Effector memory CD4-positive, alpha-beta T cell (primary cell): ENCODE measurements at places on chromosomes 7 and 10.

DNA sequence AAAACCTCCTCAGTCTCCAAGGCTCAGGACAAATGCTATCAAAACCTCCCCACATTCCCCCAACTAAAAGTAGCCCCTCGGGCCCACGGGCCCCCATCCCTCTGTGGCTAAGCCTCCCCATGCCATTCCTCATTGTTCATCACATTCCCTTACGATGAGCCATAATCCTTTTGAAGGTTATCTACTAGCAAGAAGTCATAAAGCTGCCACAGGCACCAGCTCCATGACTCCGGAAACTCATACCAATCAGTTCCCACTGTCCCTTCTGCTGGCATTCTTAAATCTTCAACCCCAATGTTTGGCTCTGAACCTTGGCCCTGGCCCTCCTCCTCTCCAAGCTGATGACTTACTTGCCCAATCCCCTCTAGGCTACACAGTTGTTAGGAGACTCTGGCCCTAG lies 19.4 kb upstream of the TM9SF3 start:
- no peaks in the 10 kb centered on the region for H3K4me1 ChIP-seq
- no peak for DNase-seq
- no peaks in the 10 kb centered on the region for H3K36me3 ChIP-seq
- H3K27ac ChIP-seq: no peak overlapping the region

DNA sequence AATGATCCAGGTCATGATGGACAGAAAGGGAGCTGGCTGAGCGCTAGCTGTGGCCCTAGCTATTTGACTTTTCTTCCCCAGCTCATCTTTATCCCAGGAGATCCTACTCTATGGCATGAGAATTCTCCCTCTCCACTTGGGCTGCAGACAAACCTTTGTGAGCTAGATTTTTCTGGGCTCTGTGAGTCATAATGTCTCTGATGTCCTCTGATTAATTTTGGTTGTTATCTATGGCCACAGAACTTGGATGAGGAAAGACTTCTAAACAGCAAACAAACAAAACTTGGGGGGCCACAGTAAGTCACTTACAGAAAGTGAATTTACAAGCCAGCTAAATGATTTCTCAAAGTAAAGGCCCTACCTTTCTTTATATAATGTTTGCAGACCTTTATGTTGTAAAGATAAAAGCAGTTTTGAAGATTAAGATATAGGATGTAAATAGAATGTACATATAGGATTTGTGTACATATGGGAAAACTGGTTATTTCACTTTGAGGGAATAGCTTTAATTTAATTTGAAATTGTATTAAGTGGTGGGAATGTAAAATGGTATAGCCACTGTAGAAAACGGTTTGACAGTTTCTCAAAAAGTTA lies 10.4 kb downstream of the ABLIM1 start:
- H3K4me1 ChIP-seq: no peaks in the 10 kb centered on the region
- H3K4me3 ChIP-seq: no peak overlapping the region
- DNase-seq: no peak
- no peaks in the 10 kb centered on the region for H3K27me3 ChIP-seq

DNA sequence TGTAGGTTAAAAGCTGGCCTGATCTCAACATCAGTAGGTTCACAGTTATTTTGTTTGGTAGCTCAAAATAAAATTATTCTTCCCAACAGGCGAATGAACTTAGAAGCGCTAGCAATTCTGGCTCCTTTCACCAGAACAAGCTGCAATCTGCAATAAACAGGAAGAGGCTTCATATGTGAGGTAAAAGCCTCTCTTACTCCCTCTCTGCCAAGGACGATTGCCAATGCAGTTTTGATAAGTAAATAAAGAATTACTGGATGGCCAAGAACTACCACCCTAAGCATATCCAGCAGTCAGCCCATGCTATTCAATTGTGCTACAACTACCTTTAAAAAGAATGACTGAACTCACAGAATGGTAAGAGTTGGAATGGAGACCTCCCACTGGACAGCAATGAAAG lies 150.0 kb upstream of the LAMB4 start:
- H3K4me3 ChIP-seq: no peak overlapping the region
- no peaks in the 10 kb centered on the region for H3K36me3 ChIP-seq
- H3K4me1 ChIP-seq: no peaks in the 10 kb centered on the region
- no peak overlapping the region for H3K27ac ChIP-seq
- no peaks in the 10 kb centered on the region for H3K27me3 ChIP-seq

GRCh38 chr10:123864923-123865322 lies 26.7 kb downstream of the CPXM2 start:
- H3K27ac ChIP-seq: no peak overlapping the region
- H3K4me3 ChIP-seq: no peak overlapping the region
- DNase-seq: no peak
- H3K36me3 ChIP-seq: no peaks in the 10 kb centered on the region

- H3K27me3 ChIP-seq: no peaks in the 10 kb centered on the region
- DNase-seq: no peak
- no peaks in the 10 kb centered on the region for H3K36me3 ChIP-seq
- no peaks in the 10 kb centered on the region for H3K4me1 ChIP-seq
- no peak overlapping the region for H3K4me3 ChIP-seq
Observed at GRCh38 chr7:5255832-5256231, 26.9 kb upstream of the SLC29A4 start.

DNA sequence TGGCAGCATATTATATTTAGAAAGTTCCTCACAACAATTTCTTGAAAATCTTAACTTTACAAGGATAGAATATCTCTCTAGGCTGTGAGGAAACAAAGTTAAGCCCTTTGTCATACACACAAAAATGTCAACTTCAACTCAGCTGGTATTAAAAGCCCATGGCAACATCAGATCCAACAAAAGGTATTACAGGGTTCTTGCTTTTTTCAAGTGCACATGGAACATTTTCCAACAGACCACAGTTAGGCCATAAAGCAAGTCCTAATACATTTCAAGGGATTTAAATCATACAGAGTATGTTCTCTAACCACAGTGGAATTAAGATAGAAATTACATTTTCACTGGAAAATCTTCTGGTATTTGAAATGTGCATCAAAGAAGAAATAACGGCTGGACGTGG lies 71.9 kb upstream of the OIT3 start:
- no peaks in the 10 kb centered on the region for H3K4me1 ChIP-seq
- no peaks in the 10 kb centered on the region for H3K36me3 ChIP-seq
- DNase-seq: no peak
- H3K27ac ChIP-seq: no peak overlapping the region
- H3K4me3 ChIP-seq: no peak overlapping the region

- no peak overlapping the region for H3K4me3 ChIP-seq
- no peaks in the 10 kb centered on the region for H3K36me3 ChIP-seq
- H3K4me1 ChIP-seq: no peaks in the 10 kb centered on the region
- no peak overlapping the region for H3K27ac ChIP-seq
- no peak for DNase-seq
Observed at GRCh38 chr10:9656386-9656785, 1361.3 kb upstream of the CELF2 start.

GRCh38 chr7:40546616-40547501 lies 412.1 kb downstream of the SUGCT start:
- no peaks in the 10 kb centered on the region for H3K27me3 ChIP-seq
- no peak for DNase-seq
- no peaks in the 10 kb centered on the region for H3K4me1 ChIP-seq
- no peaks in the 10 kb centered on the region for H3K36me3 ChIP-seq
